ENCODE measurements at places on chromosomes 2 and 18. TPM values are rescaled to one million over a fixed set of nuclear protein-coding genes. Genes with fewer than 3 reads are reported as not detected.

- H3K27me3 ChIP-seq: no peaks in the 10 kb centered on the region
- no peak overlapping the region for H3K4me3 ChIP-seq
- no peaks in the 10 kb centered on the region for H3K4me1 ChIP-seq
Observed at GRCh38 chr2:168519534-168520308, 63.6 kb downstream of the CERS6 start.

DNA sequence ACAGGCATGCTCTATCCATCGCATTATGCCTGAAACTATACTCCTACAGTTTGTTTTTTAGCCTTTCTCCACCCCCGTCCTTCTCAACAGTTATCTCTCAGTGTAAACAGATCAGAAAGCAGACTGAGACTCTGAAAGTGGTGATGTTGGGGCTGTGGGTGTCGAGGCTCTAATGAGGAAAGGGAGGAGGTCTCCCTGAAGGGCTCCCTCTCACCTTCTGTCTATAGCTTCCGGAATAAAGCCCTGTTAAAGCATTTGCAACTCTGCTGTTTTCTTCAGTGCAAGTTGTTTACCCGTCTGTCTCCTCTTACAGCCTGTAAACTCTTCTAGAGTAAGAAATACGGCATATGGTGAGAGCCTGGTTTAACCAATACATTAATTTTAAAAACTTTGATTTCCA, 136.7 kb upstream of the SYT4 start:
- no peak for DNase-seq
- H3K27me3 ChIP-seq: no peaks in the 10 kb centered on the region
- H3K27ac ChIP-seq: no peak overlapping the region

- no peak overlapping the region for H3K27ac ChIP-seq
- H3K36me3 ChIP-seq: no peaks in the 10 kb centered on the region
- H3K27me3 ChIP-seq: no peaks in the 10 kb centered on the region
- DNase-seq: no peak
Observed at GRCh38 chr2:171315781-171316180, 118.0 kb downstream of the METTL8 start.

GRCh38 chr2:84741182-84741822, 139.6 kb downstream of the TRABD2A start:
- no peak for DNase-seq
- no peaks in the 10 kb centered on the region for H3K27me3 ChIP-seq
- no peak overlapping the region for H3K4me3 ChIP-seq

DNA sequence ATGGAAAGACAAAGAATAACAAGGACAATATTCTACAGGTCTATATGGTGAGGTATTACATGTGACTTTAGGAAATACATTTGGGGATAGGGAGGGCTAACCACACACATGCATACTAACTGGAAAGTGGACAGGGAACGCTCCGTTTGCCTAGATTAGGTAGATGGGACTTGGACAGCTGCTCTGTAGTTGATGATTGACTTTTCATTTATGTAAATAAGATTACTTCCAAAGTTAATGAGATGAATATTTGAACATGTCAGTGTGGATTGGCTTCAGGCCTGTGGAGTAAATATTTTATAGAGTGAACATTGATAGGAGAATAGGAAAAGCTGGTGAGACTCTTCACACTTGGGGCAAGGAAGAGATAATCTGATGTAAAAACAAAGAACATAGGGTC, 142.0 kb downstream of the NCK2 start:
- DNase-seq: no peak
- H3K27ac ChIP-seq: no peak overlapping the region
- no peak overlapping the region for H3K4me3 ChIP-seq
- H3K36me3 ChIP-seq: no peaks in the 10 kb centered on the region

DNA sequence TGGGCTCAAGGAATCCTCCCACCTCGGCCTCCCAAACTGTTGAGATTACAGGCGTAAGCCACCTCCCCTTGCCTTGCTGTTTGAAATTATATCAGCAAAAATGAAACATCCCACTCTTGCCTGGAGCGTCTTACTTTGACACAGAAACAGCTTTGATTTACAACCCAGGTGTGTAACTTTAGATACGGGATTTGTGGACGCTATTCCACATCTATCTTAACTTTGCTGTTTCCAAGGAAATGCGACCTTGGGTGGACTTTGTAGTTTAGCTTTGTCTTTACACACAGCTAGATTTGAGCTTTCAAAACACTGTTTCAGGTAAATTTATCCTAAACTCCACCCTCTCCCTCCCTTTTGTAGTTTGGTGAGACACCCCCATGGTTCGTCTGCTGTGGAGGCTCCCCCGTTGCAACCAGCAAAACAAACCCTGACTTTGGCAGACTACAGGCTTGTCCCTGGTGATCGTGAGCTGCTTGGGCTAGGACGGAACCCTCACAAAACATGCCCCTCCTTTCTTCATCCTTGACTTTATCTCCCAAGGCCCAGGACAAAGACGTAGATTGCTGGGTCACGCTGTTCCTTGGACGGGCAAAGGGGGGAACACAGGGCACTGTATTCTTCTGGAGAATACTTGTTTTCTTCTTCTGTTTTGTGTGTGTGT, 5.5 kb upstream of the MSH6 start:
- H3K4me1 ChIP-seq: no peaks in the 10 kb centered on the region
- H3K27me3 ChIP-seq: no peaks in the 10 kb centered on the region
- no peak overlapping the region for H3K4me3 ChIP-seq
- H3K36me3 ChIP-seq: no peaks in the 10 kb centered on the region
- no peak overlapping the region for H3K27ac ChIP-seq

DNA sequence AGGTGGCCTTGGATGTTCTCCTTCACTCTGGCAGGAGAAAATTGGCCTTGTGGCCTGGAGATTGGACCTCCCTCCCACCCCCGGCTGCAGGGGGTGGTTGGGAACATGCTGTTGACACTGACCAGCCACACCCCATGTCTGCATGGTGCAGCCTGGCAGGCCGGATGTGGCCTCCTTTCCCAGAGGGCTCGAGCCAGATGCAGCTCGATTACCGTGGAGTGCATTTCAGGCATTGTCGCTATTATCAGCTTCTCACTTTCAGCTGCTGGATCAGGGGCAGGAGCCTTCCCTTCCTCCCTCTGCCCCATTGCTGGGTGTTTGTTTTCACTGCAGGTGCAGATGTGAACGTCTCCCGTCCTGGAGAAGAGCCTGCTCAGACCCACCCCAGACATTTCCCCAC, 211.0 kb upstream of the SIX2 start:
- no peaks in the 10 kb centered on the region for H3K27me3 ChIP-seq
- H3K4me3 ChIP-seq: no peak overlapping the region
- no peaks in the 10 kb centered on the region for H3K4me1 ChIP-seq
- no peaks in the 10 kb centered on the region for H3K36me3 ChIP-seq
- DNase-seq: no peak
- H3K27ac ChIP-seq: no peak overlapping the region

- H3K4me3 ChIP-seq: peak overlapping the region; percentile 28
- peaks cover 2% of the 10 kb centered on the region for H3K4me1 ChIP-seq
- H3K27ac ChIP-seq: no peak overlapping the region
- DNase-seq: no peak
- no peaks in the 10 kb centered on the region for H3K36me3 ChIP-seq
Observed at GRCh38 chr2:174336501-174337336, 2.0 kb downstream of the SP9 start.

GRCh38 chr2:171482877-171483276, 39.4 kb upstream of the CYBRD1 start:
- no peak overlapping the region for H3K27ac ChIP-seq
- H3K27me3 ChIP-seq: no peaks in the 10 kb centered on the region
- no peak overlapping the region for H3K4me3 ChIP-seq
- no peak for DNase-seq
- no peaks in the 10 kb centered on the region for H3K36me3 ChIP-seq

GRCh38 chr2:10331702-10332401, 29.1 kb downstream of the HPCAL1 start:
- H3K27me3 ChIP-seq: no peaks in the 10 kb centered on the region
- no peak for DNase-seq
- no peak overlapping the region for H3K4me3 ChIP-seq
- no peaks in the 10 kb centered on the region for H3K36me3 ChIP-seq

- H3K27me3 ChIP-seq: no peaks in the 10 kb centered on the region
- H3K4me1 ChIP-seq: no peaks in the 10 kb centered on the region
- no peak overlapping the region for H3K4me3 ChIP-seq
- no peak overlapping the region for H3K27ac ChIP-seq
Observed at GRCh38 chr2:152766928-152767327, 48.5 kb downstream of the ARL6IP6 start.

DNA sequence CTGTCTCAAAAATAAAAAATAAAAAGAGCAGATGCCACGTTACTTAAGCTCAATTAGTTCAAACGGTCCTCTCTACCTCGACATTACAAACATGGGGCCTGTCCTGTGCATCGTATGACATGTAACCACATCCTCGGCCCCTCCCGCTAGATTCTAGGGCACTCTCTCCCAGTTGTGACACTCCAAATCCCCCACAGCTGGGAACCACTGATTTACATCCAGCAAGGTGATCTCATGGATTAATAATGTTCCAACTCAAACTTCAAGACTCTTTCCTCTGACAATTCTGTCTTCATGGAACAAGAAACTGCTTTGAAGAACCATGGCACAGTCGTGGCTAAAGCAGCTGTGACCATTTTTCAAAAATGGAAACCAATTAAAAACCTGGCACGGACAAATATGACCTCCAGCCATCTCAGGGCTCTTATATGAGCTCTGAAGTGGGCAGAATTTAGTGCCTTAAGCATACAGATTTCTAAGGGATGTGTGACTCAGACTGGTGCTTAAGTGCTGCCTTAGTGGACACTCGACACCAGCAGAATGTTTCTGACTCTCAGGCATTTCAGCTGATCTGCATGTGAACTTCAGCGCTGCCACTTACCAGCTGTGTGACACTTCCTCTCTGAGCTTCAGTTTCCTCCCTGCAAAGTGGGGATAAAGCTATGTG, 31.7 kb upstream of the ASAP2 start:
- H3K27ac ChIP-seq: no peak overlapping the region
- DNase-seq: no peak
- H3K4me1 ChIP-seq: no peaks in the 10 kb centered on the region

DNA sequence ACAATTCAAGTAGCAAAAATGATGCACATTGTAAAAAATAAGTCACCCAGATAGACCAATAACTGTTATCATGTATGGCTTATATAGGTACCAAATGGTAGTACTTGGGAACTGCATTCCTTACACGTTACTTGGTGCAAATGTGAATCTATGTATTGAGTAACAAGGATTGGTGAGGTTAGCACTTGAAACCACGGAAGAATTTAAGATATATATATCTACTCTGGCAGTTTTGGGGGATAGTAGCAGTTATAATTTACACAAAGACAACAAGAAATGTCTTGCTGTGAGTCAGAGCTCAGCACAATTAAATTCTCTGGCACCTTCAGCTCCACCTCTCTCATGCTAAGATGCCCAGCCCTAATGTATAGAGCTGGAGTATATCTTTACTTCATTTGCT, 359.4 kb upstream of the RAB12 start:
- H3K27me3 ChIP-seq: no peaks in the 10 kb centered on the region
- no peaks in the 10 kb centered on the region for H3K4me1 ChIP-seq
- no peak overlapping the region for H3K4me3 ChIP-seq
- H3K27ac ChIP-seq: no peak overlapping the region

GRCh38 chr2:65130664-65131175, 814 bp upstream of the RAB1A start:
- peak overlapping the region; percentile 87 for H3K4me3 ChIP-seq
- H3K27ac ChIP-seq: peak overlapping the region; percentile 94
- H3K4me1 ChIP-seq: peaks cover 14% of the 10 kb centered on the region
- no peaks in the 10 kb centered on the region for H3K27me3 ChIP-seq
- H3K36me3 ChIP-seq: no peaks in the 10 kb centered on the region
- no peak for DNase-seq

DNA sequence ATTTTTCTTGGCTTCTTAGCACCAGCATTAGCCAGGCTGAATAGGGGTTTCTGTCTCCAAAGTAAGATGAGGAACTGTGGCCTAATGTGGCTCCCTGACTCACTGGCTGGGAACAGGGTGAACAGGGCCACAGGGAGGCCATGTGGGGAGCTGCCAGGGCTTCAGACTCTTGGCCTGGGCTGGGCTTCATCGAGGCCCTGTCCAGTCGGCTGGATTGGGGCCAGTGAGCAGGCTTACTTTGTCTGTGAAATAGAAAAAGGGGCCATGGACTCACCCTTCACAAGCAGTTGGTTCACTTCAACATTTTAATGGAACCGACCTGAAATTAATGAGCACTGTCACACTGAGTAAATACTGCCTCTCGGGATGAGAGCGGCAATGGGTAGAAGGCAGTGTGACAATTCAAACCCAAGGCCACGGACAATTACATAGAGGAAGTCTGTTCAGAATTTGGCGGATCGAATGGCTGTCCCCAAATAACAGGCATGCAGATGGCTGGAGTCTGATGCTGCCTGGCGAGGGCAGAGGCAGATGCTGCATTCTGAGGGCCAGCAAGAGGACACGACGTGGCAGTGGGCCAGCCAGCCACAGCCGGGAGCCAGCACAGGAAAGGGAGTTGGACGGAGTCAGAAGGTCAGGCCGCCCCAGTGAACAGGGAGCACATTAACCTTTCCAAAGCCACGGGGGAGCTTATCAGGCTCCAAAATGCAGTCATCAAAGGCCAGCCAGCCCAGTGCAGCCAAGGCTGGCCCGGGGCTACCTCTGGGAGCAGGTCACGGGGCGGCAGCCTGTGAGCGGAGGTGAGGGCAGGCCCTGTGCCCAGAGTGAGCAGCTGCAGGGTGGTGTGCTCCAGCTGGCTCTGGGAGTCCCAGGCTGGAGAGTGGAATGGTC, 146.6 kb upstream of the REV1 start:
- peak; percentile 94 for DNase-seq
- H3K27ac ChIP-seq: no peak overlapping the region
- no peaks in the 10 kb centered on the region for H3K36me3 ChIP-seq
- H3K4me3 ChIP-seq: no peak overlapping the region

DNA sequence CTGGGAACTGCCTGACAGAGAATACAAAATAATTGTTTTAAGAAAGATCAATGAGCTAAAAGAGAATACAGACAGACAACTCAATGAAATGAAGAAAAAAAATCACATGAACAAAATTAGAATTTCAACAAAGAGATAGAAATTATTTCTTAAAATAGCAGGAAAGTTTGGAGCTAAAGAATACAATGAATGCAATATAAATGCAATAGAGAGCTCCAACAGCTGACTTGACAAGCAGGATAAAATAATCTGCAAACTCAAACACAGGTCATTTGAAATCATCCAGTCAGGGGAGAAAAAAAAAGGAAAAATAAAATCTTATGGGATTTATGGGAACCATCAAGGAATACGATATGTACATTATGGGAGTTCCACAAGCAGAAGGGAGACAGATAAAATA, 902.7 kb upstream of the ZEB2 start:
- H3K4me3 ChIP-seq: no peak overlapping the region
- no peaks in the 10 kb centered on the region for H3K36me3 ChIP-seq
- H3K27me3 ChIP-seq: no peaks in the 10 kb centered on the region
- DNase-seq: no peak
- H3K27ac ChIP-seq: no peak overlapping the region

- no peaks in the 10 kb centered on the region for H3K27me3 ChIP-seq
- no peaks in the 10 kb centered on the region for H3K36me3 ChIP-seq
- H3K4me1 ChIP-seq: no peaks in the 10 kb centered on the region
- peak overlapping the region; percentile 44 for H3K27ac ChIP-seq
Observed at GRCh38 chr2:98464772-98465310, 20.2 kb downstream of the INPP4A start.

The SATB2 gene
- 4.6 TPM for total RNA-seq

The LRATD1 gene
- total RNA-seq: 0.79 TPM

The KANSL1L gene
- 13.7 TPM for total RNA-seq

The COL6A3 gene
- 6.1 TPM for total RNA-seq

The SULT1C4 gene
- 1.2 TPM for total RNA-seq

The LBX2 gene
- 1.4 TPM for total RNA-seq

The SLC23A3 gene
- total RNA-seq: 4.9 TPM

The MC4R gene
- not detected for total RNA-seq

Measured in right lobe of liver (tissue), 6 donors.